ENCODE measurements at places on chromosomes 2 and 18. TPM values are rescaled to one million over a fixed set of nuclear protein-coding genes. Genes with fewer than 3 reads are reported as not detected.
A peak's percentile ranks its signal among the peaks of the same experiment; 100 is the strongest.

SLC23A3 gene
- 1.1 TPM for total RNA-seq

DNA sequence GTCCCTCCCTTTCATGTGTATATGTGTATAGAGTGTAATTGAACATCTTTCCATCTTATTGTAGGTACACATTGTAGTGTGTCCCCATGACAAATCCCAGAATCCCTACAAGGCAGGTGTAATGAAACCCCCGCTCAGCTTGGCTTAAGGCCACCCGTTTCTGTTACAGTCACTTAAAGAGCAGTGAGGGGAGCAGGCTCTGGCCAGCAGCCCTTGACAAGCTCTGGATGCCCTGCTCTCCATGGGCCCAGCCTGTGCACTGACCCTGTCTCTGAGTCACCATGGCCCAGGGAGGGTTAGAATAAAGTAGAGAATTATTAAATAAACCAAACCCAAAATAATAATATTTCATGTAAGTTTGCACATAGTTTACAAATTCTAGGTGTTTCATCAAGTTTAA lies 17.2 kb upstream of the MAL start:
- H3K27ac ChIP-seq: no peak overlapping the region
- peaks cover 6% of the 10 kb centered on the region for H3K4me1 ChIP-seq
- H3K27me3 ChIP-seq: peaks cover 3% of the 10 kb centered on the region
- H3K36me3 ChIP-seq: no peaks in the 10 kb centered on the region

DNA sequence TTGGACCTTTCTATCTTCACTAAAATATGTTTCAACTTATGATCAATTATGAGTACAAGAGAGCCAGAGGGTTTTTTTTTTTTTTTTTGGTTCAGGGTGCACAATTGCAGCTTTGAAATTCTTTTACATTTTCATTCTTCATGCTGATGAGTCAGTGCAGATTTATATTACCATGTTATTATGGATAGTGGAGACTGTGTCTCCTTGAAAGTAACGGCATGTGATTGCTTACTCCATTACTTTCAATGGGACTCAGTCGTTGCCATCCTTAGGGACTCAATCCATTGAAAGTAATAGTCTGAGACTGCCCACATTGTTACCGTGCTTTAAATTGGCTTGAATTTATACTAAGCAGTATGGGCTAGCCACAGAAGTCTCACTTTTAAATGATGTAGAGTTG lies 286.5 kb upstream of the FANCL start:
- H3K27ac ChIP-seq: no peak overlapping the region
- DNase-seq: no peak
- H3K4me3 ChIP-seq: no peak overlapping the region
- no peaks in the 10 kb centered on the region for H3K27me3 ChIP-seq
- no peaks in the 10 kb centered on the region for H3K36me3 ChIP-seq

- H3K4me1 ChIP-seq: peaks cover 78% of the 10 kb centered on the region
- H3K27ac ChIP-seq: peak overlapping the region; percentile 73
- DNase-seq: no peak
- H3K36me3 ChIP-seq: peaks cover 53% of the 10 kb centered on the region
- no peaks in the 10 kb centered on the region for H3K27me3 ChIP-seq
Observed at GRCh38 chr18:51190000-51190399, 7.5 kb downstream of the MEX3C start.

DNA sequence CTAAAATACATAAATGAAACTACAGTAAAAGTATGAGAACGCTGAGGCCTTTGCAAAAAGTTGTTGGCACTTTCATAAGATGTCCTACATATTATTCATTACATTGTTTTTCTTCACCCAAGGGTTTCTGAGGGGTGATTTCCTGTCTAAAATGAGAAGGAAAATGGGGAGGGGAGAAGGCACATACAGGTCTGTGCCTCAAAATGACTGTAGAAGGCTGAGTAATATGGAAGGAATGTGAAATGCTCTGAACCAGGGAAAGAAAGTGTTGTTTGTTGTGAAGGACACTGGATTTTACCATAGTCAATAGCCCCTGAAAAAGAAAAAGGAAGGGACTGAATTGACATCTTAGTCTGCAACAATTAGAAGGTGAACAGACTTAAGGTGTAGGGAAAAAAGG lies 99.5 kb upstream of the RNF152 start:
- H3K27ac ChIP-seq: no peak overlapping the region
- DNase-seq: no peak
- no peak overlapping the region for H3K4me3 ChIP-seq
- no peaks in the 10 kb centered on the region for H3K36me3 ChIP-seq

GRCh38 chr2:90069290-90069894 lies 1377.9 kb downstream of the RPIA start:
- H3K27ac ChIP-seq: no peak overlapping the region
- no peaks in the 10 kb centered on the region for H3K4me1 ChIP-seq
- H3K4me3 ChIP-seq: no peak overlapping the region
- peak; percentile 12 for DNase-seq
- no peaks in the 10 kb centered on the region for H3K36me3 ChIP-seq

- H3K4me3 ChIP-seq: no peak overlapping the region
- H3K36me3 ChIP-seq: no peaks in the 10 kb centered on the region
- H3K27me3 ChIP-seq: peaks cover 6% of the 10 kb centered on the region
- peaks cover 15% of the 10 kb centered on the region for H3K4me1 ChIP-seq
Observed at GRCh38 chr2:162257425-162257824, 14.2 kb upstream of the FAP start.

FSHR gene
- not detected for total RNA-seq

- H3K27me3 ChIP-seq: peaks cover 5% of the 10 kb centered on the region
- peak; percentile 30 for DNase-seq
- no peak overlapping the region for H3K27ac ChIP-seq
- H3K4me1 ChIP-seq: no peaks in the 10 kb centered on the region
- H3K36me3 ChIP-seq: no peaks in the 10 kb centered on the region
- no peak overlapping the region for H3K4me3 ChIP-seq
Observed at GRCh38 chr2:240250985-240251847, 110.8 kb upstream of the OTOS start.

DNA sequence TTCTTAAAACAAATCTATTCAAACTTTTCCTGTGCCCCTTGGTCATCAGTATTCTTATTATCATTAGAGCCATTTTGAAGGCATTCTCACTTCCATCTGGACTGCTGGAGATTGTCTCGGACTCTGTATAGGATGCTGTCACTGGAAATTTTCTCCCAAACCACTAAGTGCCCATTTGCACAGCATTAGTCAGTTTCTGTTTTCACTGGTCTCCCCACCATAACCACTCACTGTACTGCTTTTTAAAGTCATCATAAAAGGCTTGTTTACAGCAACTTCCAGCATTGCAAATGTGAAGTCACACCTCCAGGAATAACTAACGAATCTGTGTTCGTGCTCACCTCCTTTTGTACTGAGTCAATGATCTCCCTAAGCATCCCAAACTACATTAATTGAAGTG lies 150.9 kb upstream of the SERTAD2 start:
- H3K36me3 ChIP-seq: no peaks in the 10 kb centered on the region
- DNase-seq: no peak
- peaks cover 21% of the 10 kb centered on the region for H3K4me1 ChIP-seq
- H3K27me3 ChIP-seq: no peaks in the 10 kb centered on the region
- no peak overlapping the region for H3K4me3 ChIP-seq

DNA sequence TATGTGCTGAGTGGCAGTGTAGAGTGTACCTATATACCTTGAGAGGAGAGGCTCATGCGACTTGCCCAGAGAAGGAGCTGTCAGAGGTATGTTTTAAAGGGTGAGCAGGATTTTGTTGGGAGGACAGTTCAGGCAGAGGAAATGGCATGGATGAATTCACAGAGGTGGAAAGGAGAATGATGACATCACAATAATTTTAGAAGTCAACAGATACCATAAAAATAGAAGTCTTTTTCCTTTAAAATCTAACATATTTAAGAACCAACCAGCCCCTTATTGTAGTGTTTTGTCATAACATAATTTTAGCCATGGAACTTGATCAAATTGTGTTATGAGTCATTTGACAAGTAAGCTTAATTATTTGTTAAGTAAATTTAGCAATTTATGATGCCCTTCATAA lies 538.1 kb upstream of the GYPC start:
- no peaks in the 10 kb centered on the region for H3K36me3 ChIP-seq
- no peak overlapping the region for H3K27ac ChIP-seq
- H3K4me3 ChIP-seq: no peak overlapping the region
- H3K27me3 ChIP-seq: no peaks in the 10 kb centered on the region
- no peak for DNase-seq

DNA sequence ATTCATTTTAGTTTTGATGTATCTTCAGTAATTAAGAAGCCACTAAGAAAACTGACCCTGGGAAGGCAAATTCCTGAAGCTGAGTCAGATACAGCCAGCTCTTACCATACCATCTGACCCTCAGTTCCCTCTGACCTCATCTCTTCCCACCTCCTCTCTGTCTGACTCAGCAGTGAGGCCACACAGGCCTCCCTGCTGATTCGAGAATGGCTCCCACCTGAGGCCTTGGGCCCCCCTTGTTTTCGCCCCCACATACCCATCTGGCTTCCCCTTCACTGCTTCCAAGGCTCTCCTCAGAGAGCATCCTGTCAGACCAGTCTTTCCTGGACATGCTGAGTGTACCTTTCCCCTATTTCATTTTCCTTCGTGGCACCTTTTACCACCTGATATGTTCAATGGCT lies 71.0 kb upstream of the CYP1B1 start:
- H3K27me3 ChIP-seq: peaks cover 5% of the 10 kb centered on the region
- H3K4me1 ChIP-seq: peaks cover 13% of the 10 kb centered on the region
- peak overlapping the region; percentile 56 for H3K27ac ChIP-seq
- peak; percentile 38 for DNase-seq
- no peaks in the 10 kb centered on the region for H3K36me3 ChIP-seq

- peaks cover 23% of the 10 kb centered on the region for H3K36me3 ChIP-seq
- H3K27ac ChIP-seq: peak overlapping the region; percentile 100
- H3K27me3 ChIP-seq: no peaks in the 10 kb centered on the region
Observed at GRCh38 chr2:105338020-105338385, 663 bp downstream of the C2orf49 start.

PNKD gene
- 24.4 TPM for total RNA-seq

SNTG2 gene
- 3.2 TPM for total RNA-seq

DNA sequence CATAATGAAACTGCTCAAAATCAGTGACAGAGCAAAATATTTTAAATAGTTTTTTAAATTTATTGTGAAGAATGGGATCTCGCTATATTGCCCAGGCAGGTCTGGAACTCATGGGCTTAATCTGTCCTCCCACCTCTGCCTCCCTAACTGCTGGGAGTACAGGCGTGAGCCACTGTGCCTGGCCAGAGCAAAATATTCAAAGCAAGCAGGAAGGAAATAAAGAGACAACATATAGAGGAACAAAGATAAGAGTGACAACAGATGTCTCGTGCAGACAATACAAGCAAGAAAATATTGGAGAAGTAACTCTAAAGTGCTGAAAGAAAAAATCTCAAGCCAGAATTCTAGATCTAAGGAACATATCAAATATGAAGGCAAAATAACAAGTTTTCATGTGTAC lies 5.0 kb upstream of the SCLY start:
- H3K4me3 ChIP-seq: no peak overlapping the region
- H3K27ac ChIP-seq: no peak overlapping the region
- DNase-seq: no peak
- peaks cover 11% of the 10 kb centered on the region for H3K36me3 ChIP-seq
- peaks cover 15% of the 10 kb centered on the region for H3K4me1 ChIP-seq

GRCh38 chr2:210660751-210661150 lies 104.4 kb downstream of the CPS1 start:
- H3K27me3 ChIP-seq: no peaks in the 10 kb centered on the region
- H3K4me3 ChIP-seq: no peak overlapping the region
- no peaks in the 10 kb centered on the region for H3K4me1 ChIP-seq
- DNase-seq: no peak

DNA sequence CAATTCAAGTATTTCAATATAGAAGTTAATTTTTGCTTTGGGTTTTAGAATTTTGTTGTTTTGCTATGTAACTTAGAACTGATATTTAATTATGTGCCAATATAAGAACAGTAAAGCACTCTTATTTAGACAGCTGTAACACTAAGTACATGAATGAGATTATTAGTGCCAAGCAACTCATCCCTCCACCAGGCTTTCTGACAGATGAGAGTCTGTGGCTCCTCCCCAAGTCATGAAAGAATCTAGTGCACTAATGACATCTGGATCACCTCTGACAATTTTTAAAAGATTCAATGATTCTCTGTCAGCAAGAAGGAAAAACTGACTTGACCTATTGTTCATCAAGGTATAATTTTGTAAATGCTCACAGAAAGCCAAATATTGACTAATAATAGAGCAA lies 67.8 kb downstream of the TMEFF2 start:
- no peak overlapping the region for H3K27ac ChIP-seq
- peaks cover 4% of the 10 kb centered on the region for H3K27me3 ChIP-seq
- DNase-seq: no peak
- no peak overlapping the region for H3K4me3 ChIP-seq
- no peaks in the 10 kb centered on the region for H3K4me1 ChIP-seq

DNA sequence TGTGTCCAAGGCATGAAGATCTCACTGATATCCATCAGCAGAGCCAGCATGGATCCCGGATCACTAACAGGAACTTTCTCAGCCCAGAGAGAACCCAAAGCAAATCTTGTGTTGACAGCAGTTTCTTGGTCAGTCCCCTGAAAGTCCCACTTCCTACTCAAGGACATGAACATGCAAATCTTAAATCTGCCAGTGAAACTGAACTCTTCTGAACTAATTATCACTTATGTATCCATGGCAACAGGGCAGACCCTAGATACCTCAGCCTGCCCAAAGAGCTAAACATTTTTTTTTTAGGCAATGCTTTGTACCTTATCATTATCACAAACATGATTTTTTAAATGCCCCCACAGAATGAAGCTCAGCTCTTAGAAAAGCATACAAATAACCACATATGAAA lies 127.8 kb upstream of the DDX18 start:
- no peak overlapping the region for H3K27ac ChIP-seq
- peaks cover 4% of the 10 kb centered on the region for H3K27me3 ChIP-seq
- H3K4me1 ChIP-seq: no peaks in the 10 kb centered on the region
- H3K36me3 ChIP-seq: no peaks in the 10 kb centered on the region

DNA sequence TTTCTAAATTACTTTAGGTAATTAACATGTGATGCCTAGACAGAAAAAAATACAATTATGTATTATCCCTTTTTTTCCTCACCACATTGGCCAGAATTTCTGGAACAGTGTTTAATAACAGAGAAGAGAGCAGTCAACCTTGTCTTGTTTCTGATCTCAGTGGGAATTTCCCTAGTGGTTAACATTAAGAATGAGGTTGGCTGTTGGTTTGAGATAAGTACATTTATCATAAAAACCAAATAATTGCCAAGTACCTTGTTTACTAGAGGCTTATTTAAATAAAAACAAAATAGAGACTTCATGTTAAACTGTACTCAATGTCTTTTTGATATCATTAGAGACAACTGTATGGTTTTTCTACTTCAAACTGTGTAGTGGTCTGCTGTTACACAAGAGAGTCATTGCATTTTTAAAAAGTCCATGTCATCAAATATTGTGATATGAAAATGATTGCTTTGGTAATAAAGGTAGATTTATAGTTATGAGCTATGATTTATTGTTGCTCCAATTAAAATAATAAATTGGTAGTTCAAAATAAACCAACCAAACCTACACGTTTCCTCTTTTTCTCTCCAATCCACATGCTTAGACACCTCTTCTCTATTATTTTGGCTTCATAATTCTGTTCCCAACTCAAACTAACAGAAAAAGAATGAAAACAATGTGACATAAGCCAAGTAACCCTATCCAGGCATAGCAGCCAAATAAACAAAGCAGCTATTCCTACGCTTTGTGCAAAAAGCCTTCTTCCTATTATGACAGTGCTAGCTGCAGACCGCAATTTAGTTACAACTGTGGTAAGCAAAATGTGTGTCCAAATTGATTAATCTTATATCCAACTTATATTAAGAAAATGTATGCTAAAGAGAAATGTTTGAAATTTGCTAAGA lies 20.9 kb upstream of the TANK start:
- no peak for DNase-seq
- peaks cover 25% of the 10 kb centered on the region for H3K36me3 ChIP-seq
- H3K27me3 ChIP-seq: no peaks in the 10 kb centered on the region
- H3K4me3 ChIP-seq: peak overlapping the region; percentile 85
- peak overlapping the region; percentile 82 for H3K27ac ChIP-seq
